Stimulated activated CD8-positive, alpha-beta memory T cell treated with anti-CD3 and anti-CD28 coated beads, Interleukin-4, amount 100 ng/mL, for 24 hours (primary cell): ENCODE measurements at places on chromosomes 5 and 9.

DNA sequence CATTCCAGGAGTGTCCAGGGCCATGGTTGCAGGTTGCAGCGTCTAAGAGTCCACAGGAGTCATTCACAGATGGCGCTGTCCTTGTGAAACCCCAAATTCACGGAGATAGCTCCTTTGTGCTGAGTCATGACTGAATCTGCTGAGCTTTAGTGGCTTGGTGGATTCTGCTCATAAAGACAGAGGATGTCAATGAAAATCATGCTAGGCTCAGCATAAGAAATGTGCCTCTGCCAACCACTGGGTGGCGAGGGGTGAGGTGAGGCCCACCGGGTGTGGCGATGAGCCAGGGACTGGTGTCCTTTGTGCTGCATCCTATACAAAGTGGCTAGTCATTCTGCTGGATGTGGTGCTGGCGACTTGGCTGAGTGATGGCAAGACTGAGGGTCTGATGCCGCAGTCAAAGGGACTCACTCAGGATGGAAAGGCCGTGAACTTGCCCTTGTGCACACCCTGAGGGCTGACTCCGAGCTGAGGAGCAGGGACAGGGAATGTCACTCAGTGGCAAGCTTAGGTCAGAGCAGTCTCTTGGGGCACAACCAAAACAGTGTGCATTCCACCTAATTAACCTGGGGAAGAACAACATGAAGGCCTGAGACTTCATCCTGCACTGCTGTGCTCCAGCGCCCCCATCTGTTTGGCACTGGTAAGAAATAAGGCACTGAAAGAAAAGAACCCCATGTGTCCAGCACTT lies 71.5 kb downstream of the DAP start:
- no peak for DNase-seq

- no peak for DNase-seq
Observed at GRCh38 chr5:75706775-75707174, 10.5 kb downstream of the POC5 start.

- DNase-seq, result no peak
Observed at GRCh38 chr9:76980566-76980965, 38.9 kb upstream of the FOXB2 start.

DNA sequence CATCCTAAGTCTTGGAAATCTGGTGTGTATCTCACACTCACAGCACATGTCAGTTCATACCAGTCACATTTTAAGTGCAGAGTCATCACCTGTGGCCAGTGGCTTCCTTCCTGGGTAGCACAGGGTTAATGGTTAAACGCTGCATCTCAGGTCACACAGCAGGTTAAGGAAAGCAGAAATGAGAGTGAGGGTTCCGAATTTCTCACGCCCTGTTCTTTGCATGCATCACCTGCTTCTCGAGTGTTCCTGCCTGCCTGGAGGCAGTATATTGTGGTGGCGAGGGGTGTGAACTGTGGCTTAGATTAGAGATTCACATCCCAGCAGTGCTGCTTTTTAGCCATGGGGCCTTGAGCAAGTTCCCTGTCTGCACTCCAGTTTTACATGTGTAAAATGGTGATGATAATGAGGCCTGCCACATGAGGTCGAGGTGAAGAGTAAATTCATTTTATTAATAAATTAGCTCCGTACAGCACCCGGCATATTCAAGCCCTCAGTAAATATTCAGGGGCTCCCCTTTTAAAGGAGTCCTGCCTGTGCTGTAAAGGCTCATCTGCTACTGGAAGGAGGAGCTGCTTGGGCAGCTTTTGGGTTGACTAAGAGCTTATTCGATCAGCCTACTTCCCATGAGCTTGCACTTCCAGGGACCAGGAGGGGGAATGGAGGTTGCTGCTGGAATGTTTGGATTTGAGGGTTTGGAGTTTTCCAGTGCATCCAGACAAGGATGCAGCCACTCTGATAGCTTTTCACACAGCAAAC lies 61.1 kb upstream of the SAP30L start:
- DNase-seq, result no peak

GRCh38 chr5:90233476-90233875 lies 176.1 kb downstream of the CETN3 start:
- DNase-seq, result no peak

GRCh38 chr5:102216678-102217077 lies 79.4 kb downstream of the SLCO4C1 start:
- DNase-seq, result no peak

DNA sequence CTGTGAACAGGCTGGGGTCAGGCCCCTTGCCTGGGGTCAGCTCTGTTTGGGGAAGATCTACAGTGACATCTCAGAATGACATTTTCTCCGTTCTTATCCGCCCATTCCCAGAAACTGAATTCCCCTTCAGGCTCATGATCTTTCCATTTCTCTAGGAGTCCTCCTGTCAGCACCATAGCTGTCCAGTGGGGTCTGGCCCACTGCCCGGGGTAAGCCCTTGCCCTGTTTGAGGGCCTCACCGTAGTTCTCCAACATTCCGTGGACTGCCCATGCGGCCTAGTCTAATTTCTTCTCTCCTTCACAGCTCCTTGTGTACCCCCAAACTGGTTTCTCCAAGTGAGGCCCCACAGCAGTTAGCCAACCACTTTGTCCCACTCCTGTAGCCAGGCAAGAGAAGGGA lies 68.4 kb downstream of the ENTREP1 start:
- DNase-seq, result no peak

- DNase-seq, result no peak
Observed at GRCh38 chr5:32687499-32687831, 23.7 kb upstream of the NPR3 start.

- no peak for DNase-seq
Observed at GRCh38 chr5:41820150-41820549, 50.1 kb downstream of the OXCT1 start.

DNA sequence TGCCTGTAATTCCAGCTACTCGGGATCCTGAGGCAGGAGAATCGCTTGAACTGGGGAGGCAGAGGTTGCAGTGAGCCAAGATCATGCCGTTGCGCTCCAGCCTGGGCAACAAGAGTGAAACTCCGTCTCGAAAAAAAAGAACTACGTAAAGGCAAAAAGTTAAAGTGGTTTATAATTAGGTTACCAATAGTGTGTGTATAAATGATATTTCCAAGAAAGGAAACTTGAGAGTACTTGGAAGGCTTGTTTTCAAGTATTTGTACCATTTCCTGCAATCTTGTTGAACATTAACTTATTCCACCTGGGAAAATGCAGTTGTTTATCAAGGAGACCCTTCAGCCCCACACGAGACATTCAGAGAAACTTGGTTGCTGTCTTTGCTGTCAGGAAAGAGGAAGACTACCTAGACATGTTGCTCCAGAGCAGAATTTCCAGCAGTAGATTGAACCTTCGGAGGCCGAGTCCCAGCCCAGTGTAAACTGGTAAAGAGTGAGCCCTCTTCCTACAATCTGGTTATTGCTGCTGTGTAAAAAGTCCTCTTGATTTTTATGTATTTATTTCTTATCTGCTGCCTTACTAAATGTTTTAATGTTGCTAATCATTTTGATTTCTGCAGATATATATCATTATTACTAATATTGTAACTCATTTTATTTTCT lies 30.1 kb downstream of the STXBP1 start:
- DNase-seq, result no peak

DNA sequence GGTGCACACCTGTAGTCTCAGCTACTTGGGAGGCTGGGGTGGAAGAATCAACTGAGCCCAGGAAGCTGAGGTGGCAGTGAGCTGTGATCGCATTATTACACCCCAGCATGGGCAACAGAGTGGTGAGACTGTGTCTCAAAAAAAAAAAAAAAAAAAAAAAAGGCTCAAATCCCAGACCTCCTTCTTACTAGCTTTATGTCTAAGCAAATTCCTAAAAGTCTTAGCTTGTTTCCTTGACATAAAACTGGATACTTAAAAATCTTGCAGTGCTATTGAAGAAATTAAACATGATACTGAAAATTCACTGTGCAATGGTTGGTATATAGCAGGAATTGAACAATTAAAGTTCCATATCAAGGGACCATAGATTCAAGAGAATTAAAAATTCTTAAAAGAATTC lies 45.0 kb downstream of the PCDHGC5 start:
- no peak for DNase-seq

GRCh38 chr5:133086366-133086875 lies 34.6 kb downstream of the HSPA4 start:
- no peak for DNase-seq

DNA sequence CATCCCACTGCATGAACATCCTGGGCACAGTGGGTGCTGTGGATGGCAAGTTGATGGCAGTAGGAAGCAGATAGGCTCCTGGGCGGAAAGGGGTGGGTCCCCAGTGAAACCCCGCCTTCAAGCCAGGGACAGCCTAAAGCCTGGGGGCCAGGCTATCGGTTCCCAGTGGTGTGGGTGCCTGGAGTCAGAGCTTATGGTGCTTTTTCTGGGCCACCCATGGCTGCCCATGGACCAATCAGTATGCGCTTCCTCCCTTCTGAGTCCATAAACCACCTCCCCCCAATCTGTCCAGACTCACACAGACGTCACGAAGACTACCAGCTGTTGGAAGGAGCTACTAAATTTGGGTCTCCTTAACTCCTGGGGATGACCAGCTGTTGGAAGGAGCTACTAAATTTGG lies 17.5 kb upstream of the ECPAS start:
- DNase-seq, result no peak

DNA sequence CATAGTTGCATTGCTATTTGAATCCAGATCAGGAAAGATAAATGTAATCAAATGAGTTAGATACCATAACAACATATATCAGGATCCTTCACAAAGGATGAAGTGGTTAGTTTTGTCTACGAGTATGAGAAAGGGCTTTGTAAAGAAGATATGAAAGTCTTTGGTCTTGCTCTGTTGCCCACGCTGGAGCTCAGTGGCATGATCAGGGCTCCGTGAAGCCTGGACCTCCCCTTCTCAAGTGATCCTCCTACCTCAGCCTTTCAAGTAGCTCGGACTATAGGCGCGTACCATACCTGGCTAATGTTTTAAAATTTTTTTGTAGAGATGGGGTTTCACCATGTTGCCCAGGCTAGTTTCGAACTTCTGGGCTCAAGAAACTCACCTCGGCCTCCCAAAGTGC lies 1.8 kb downstream of the SMC5 start:
- DNase-seq, result no peak

- no peak for DNase-seq
Observed at GRCh38 chr5:164289526-164289925, 784.1 kb downstream of the MAT2B start.

DNA sequence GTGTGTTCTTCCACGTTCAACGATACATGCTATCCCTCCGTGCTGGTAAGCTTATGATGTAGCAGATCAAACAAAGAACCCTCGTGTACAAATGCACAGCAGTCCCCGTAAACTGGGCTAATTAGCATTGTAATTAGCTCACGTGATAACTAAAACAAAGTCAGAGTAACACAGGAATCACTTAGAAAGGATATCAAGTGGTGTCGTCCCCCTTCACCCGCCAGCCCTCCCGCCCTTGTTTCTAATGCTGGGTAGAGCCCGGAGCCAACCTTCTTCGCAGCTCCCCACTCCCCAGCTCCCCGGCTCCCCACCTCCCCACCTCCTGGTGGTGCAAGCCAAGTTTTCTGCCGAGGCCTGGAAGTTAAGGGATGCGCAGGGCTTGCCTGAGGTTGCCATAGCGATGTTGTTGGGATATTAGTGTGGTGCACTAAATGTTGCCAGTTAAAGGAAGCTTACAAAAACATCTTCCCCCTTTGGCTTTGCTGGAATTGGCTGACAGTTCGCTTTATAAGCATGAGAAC lies 357.9 kb upstream of the CCNH start:
- DNase-seq, result no peak

DNA sequence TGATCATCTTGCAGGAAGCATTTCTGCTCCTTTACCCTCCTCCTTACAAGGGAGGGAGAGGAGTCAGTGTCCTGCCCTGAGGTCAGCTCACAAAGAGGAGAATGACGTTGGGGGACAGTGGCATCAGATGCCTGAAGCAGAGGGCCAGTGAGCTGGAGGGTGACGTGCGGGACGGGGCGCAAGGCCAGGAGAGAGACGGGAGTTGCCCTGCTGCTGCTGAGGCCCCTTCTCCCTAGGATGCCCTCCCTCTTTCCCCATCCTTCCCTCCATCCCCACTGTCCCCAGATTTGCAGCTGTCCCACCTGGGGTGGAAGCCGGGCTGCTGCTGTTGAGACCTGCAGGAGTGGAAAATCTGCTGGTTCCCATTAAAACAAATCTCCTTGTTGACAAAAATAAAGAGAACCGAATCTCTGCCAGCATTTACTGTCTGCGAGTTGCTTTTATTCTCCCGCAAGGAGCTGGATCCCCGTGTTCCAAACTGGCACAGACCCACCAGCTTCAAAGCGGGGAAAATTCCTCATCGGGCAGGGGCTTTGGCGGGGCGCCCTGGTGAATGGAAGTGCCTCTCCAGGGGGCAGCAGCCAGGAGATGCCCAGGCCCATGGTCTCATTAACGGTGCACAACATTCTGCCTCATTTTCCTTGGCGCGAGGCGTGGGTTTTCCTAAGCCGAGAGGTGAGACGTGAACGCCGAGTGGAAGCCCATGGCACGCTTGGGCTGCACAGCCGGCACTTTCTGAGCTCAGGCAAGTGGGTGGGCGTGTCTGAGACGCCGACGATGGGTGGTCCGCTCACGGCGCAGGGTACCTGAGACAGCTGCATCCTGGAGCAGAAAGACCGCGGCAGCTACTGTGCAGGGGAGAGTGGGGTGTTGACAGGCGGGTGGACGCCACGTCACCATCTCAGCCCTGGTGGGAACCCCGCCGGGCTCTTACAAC lies 13.9 kb upstream of the COL5A1 start:
- no peak for DNase-seq

DNA sequence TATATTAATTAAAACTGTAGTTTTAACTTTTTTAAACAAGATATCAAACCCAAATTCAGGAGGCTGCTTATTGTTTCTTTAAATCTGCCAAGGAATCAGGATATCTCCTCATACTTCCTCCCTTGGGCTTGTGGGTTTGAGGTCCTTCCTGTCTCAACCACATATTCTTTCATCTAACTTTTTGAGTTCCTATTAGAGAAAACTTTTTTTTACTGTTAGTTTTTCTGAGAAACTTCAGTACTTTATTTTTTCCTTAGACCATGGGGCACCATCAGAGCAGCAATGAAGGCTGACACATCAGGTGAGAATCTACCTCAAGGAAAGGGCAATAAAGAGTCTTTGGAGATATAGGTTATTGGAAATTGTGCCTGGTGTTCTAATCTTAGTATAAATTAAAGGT lies 56.7 kb downstream of the TSSK1B start:
- no peak for DNase-seq

DNA sequence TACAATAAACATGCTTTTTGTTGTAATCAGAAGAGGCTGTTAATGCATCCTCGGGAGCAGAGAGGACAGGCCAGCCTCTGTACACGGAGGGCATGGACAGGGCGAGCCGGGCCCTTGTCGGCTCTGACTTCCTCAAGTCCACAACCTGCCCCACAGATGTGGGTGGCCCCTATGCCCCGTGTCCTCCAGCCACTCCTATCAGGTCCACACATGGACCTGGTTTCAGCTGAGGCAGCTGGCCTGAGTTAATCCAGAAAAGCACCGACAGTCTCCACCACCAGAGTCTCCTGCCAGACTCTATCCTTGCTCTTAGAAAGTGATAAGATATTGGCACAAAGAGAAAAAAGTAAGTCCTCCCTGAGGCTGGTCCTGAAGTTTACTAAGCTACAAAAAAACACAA lies 52.4 kb upstream of the PHYKPL start:
- DNase-seq, result no peak

DNA sequence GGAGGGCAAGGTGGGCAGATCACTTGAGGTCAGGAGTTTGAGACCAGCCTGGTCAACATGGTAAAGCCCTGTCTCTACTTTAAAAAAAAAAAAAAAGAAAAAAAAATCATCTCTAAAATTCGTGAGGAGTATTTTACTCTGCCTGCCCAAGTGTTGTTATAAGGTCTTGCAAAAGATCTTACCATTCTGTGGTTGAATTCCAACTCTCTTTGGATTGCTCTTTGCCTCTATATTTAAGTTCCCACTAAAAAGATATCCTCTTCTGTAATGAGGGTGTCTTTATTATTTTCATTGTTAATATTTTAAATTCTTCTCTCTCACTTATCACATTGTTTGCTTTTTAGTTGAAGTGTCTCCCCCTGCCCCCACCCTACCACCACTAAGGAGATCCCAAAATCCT lies 33.4 kb downstream of the CREBRF start:
- no peak for DNase-seq
